ENCODE measurements at places on chromosomes 3 and 15.

GRCh38 chr3:66957367-66957766 is 40.7 kb upstream of the KBTBD8 start:
- DNase-seq = no peak

- DNase-seq = no peak
Observed at GRCh38 chr3:48420561-48420960, 9.3 kb downstream of the PLXNB1 start.

GRCh38 chr3:97720417-97720816 is 44.1 kb upstream of the ARL6 start:
- DNase-seq = no peak

DNA sequence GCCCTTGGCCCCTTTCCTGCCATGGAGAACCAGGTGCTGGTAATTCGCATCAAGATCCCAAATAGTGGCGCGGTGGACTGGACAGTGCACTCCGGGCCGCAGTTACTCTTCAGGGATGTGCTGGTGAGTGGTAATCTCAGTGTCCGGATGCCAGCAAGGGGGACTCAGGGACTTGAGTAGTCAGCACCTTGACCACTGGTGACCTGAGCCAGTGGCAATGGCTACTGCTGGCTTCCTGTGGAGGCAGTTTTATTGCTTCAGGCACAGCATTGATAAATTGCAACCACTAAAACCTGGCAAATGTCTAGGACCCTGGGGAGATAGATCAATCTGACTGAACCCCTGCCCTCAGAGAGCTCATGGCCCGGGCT is 830 bp downstream of the MAP2K5 start:
- no peak for DNase-seq

- DNase-seq = no peak
Observed at GRCh38 chr3:100570811-100571210, 38.6 kb upstream of the ADGRG7 start.

- DNase-seq = no peak
Observed at GRCh38 chr3:36674816-36675215, 89.5 kb downstream of the DCLK3 start.

GRCh38 chr15:95259513-95259912 is 1028.2 kb downstream of the MCTP2 start:
- peak; percentile 57 for DNase-seq

GRCh38 chr3:160546727-160547126 is 18.6 kb downstream of the KPNA4 start:
- DNase-seq = no peak

DNA sequence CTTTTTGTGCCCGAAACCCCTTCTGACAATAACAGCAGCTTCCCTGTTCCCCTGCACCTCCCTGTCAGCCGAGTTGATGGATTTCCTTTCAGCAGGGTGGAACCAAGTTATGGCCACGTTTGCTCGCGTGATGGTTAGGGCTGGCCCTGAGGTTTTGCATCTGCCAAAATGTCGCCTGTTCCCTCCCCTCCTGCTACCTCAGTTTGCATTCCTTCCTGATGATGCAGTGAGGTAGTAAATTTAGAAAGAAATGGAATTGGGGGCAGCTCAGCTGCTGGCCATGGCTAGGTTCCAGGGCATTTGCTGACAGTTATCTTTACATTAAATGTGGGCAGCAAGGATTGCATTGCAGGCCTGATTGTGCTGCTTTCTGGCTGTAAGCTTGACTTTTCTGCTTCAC is 13.2 kb downstream of the LIMD1 start:
- no peak for DNase-seq

GRCh38 chr3:165549037-165549436 is 288.2 kb downstream of the BCHE start:
- no peak for DNase-seq

GRCh38 chr15:84764585-84764984 is 16.2 kb downstream of the ZNF592 start:
- DNase-seq = no peak

DNA sequence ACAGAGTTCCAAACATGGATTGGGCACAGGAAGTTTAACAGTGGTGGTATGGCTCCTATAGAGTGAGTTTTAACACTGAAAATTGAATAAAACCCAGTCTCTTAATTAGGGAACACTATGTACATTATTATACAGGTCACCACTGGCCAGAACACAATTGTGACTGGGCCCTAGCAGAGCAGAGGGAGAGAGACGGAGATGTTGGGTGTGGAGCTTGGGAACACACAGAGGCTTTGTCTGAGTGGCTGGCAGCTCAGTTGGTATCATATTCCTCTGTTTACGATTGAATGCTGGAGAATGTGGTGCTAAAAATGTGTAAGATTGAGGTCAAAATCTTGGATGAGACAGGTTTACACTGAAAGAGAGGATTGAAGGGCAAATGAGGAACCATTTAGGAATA is 6.8 kb upstream of the MOBP start:
- DNase-seq = no peak

DNA sequence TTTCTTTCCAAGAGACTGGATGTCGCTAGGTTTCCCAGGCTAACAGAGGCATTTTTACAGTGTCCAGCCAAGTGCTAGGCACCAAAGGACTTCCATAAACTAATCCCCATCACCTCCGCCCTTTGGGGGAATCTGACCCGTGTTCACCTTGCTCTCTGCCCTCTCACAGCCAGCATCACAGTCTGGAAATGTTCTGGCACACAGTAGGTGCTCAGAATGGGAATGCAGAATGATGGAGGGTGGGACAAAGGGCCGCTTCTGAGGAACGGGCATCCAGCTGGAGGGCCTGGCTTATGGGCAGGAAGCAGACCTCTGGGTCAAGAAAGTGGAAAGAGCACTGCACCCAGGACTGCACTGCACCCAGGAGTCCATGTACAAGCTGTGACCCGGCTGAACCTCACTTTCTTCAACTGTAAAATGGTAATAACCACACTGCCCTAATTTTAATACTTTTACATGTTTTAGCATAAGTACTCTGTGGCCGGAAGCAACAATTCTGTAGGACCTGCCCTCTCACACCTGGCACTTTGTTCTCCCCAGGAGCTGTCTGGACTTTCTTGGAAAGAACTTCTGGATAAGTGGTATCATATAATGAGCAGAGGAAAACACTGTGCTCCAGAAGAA is 901 bp upstream of the NMB start:
- no peak for DNase-seq
